Anterior cingulate cortex (tissue), 58 donors: ENCODE measurements at places on chromosomes 4 and X.

GRCh38 chr4:55866290-55866907, 13.0 kb downstream of the EXOC1 start:
- DNase-seq = no peak

GRCh38 chrX:72159769-72160168, 21.8 kb upstream of the PIN4 start:
- no peak for DNase-seq

- DNase-seq = no peak
These were observed 34.5 kb upstream of the ALG13 start for GRCh38 chrX:111646515-111646914.

GRCh38 chr4:1057403-1057745, 45.9 kb downstream of the FGFRL1 start:
- no peak for DNase-seq

DNA sequence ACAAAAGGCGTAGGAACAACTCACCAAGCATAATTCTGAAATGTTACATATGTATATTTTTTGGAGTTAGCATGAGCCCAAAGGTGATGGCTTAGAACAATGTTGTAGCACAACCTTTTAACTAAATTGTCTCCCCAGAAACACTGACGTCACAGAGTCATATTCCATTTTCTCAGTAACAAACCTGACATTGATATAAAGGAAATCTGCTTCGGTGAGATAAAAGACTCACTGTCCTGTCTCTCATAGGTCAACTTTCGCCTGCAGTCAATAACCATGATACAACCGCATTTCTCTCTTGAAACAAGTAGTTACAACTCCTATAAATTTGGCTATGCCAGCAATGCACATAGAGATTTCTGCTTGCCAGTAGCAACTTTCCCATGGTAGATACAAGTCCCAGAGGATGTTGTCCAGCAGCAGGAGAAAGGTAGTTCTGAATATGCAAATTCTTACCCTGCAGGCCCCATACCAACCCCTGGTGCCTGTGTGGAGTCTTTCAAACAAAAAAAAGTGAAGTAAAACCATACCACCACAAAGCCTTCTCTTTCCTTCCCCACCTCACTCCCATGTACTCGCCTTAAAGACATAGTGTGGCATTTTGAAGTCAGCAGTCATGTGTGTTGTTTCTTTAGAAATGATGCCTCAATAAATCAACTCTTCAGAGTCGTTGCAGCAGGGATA, 47.9 kb downstream of the MTM1 start:
- DNase-seq = no peak

- DNase-seq = no peak
These were observed 40.1 kb upstream of the PDK3 start for GRCh38 chrX:24424948-24425347.

DNA sequence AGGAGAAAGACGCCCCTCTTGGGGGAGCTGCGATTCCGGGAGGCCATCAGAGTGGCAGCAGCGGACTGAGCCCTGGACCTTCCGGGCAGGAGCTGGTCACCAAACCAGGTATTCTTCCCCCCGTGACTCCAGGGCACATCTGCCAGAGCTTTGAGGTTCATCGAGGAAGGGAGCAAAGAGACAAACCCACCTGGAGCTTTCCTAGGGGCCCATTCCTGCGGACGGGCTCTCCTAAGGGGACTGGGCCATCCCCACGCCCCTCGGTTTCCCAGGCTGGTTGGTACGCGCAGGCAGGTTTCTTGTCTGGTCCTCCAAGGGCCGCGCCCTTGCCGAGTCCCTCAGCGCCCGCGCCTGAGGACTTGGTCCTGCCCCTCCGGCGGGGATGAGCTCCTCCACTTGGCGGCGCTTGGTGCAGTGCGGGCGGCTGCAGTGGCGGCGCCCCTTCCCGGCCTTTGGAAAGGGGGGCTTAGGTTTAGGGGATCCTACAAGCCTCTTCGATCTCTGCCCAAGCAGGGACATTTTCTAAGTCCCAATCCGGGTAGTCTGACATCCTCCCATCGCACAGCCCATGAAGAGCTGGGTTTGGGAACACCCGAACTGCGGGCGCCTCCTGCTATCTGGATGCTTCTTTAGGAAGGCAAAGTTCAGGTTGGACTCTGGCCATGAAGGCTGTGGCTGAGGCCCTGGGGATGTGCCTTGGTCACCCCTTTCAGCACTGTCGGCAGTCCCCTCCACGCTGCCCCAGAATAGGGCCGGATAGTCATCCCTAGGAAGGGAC, 538 bp downstream of the STBD1 start:
- no peak for DNase-seq
